Astrocyte (in vitro differentiated cells and primary cell): ENCODE measurements at places on chromosomes 13 and 19. TPM values are rescaled to one million over a fixed set of nuclear protein-coding genes. Genes with fewer than 3 reads are reported as not detected.
A peak's percentile ranks its signal among the peaks of the same experiment; 100 is the strongest.

The ZNF426 gene
- total RNA-seq: 31.8 and 34.8 TPM in 2 replicates

The C1QTNF9 gene
- total RNA-seq: not detected in 2 replicates

The OR7D2 gene
- not detected in 2 replicates for total RNA-seq

The SLC15A1 gene
- total RNA-seq: not detected in 2 replicates

The SIAH3 gene
- total RNA-seq: 0.07 TPM in 1 of 2 replicates, not detected in the other

DNA sequence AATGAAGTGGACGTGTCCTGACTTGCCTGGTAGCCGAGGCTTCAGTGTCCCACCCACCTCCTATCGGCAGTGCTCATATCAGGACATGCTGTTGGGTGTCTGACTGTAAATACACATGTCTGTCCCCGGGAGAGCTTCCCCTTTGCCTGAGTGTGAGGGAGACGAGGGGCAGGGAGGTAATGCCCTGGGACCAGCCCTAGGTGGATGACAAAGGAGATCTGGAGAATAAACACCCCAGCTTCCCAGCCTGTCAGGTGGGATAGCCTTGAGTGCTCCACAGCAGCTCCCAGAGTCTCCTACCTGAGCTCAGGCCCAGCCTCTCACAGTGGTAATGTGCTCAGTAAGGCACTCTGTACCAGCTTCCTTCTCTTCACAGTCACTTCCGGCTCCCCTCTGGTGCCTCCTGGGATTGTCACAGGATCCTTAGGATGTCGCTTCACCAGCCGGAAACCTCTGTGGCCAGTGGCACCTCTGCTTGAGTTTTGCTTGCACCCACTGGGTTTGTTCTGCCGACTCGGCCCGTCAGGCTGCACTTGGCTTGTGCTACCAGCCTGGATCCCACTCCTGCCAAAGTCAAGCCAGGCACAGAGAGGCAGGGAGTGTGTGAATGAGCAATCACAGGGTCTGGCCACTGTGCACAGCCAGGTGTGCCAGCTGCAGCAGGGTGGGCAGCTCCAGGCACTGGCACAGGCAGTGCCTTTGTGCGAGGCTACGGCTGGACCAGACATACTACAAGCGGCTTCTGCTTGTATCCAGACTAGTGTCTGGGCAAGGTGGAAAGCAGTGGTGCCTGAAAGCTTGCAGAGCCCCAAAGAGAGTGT is 54.4 kb upstream of the RGCC start:
- DNase-seq: no peak

- DNase-seq: no peak
These were observed 80.5 kb downstream of the FOXO1 start for GRCh38 chr13:40585911-40586471.

DNA sequence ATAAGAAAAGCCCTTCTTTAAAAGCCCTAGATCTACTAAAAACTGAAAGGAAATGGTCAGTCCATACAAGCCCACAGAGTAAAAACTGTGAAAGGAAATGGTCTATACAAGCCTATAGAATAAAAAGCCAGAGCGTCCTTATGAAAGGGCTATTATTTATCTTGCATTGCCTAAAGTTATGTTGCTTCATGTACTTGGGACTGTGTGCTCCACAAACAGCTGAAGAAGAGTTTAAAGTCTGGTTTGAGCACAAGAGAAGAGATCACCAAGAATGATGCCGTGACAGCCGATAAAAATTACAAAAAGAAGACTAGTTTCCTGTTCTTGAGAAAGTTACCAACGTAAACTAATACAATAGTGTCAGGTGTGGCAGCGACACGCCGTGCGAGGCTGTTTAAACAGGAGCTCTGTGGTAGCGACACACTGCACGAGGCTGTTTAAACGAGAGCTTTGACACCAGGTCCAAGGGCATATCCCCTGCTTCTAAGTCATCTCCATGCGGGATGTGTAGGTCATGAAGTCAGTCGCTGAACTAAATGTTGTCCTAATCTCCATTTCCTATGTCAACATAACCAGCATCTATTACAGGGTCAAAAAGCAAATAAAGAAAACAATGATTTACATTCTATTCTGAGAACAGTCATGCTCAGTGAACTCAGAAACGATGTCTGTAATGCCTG is 24.9 kb downstream of the PCID2 start:
- DNase-seq: no peak

DNA sequence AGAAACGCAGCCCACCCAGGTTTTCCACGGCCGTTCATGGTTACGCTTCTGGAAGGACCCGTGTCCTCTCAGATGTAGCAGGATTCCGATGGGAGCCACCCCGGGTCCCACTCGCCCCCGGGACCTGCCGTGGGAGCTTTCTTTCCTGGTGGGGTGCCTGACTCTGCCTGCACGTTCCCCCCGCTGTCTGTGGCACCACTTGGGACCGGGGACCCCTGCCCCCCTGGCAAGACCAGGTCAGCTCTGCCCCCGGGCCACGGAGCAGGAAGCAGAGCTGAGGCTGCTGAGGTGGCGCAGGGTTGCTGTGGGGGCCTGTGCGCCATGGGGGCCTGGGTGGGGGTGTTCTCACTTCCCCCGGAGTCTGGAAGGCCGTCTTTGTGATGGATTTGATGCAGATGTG is 12.1 kb downstream of the CSNK1G2 start:
- no peak for DNase-seq

GRCh38 chr13:111565400-111565799 is 245.0 kb downstream of the TEX29 start:
- no peak for DNase-seq

DNA sequence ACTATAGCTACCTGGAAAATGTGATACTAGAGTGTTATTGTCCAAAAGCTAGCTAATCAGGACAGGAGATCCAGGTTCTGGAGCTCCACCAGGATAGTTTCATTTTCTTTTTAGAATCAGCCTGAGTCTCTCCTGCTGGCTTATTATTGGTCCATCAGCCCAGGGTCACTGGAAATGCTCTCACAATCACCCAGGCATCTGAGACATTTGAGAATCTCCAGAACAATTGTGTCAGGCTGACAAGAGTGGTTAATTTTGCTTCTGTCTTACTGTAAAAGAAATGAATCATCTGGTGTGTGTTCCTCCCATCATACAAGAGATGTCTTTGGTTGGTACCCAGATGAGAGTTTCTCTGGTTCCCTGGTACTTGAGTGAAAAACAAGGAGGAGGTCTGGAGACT is 43.6 kb upstream of the ZNF681 start:
- DNase-seq: no peak

DNA sequence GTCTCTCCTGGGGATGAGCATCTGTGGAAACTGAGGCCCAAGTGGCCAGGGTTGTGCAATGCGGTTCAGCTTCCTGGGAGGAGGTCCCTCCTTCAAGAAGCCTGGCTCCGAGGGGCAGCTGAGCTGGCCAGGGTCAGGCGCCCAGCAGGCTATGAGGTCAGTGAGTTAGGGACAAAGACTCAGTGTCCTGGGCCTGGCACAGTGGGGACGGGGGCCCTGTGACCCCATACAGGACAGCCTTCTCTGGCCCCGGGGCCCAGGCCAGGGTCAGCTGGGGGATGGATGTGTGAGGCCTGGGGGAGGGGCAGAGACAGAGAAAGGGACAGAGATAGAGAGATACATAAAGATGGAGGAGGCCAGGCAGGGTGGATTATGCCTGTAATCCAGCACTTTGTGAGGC is 3.0 kb upstream of the IL12RB1 start:
- no peak for DNase-seq

DNA sequence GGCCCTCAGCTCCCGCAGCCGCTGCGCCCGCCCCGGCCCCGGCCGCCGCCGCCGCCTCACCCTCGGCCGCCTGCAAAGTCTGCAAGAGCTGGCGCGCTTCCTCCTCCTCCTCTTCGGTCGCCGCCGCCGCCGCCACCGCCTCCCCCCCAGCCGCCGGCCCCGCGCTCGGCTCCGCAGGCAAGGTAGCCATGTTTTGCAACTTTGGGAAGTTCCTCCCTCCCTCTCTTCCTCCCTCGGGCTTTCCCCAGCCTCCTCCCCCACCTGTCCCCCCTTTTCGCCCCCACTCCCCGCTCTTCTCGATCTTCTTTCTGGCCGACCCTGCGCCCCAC is 433 bp downstream of the SIX5 start:
- DNase-seq: no peak

GRCh38 chr13:78147905-78148304 is 229.3 kb upstream of the EDNRB start:
- peak; percentile 89 for DNase-seq

DNA sequence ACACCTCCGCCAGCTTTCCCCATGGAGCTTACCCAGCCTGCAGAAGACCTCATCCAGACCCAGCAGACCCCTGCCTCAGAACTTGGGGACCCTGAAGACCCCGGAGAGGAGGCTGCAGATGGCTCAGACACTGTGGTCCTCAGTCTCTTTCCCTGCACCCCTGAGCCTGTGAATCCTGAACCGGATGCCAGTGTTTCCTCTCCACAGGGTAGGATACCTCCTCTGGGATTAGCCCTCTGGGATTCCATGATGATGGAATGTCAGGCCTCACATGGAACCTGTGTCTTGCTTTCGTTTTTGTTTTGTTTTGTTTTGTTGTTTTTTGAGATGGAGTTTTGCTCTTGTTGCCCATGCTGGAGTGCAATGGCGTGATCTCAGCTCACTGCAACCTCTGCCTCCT is 1.9 kb downstream of the RFXANK start:
- no peak for DNase-seq
